ENCODE measurements at places on chromosomes 13 and 19. TPM values are rescaled to one million over a fixed set of nuclear protein-coding genes. Genes with fewer than 3 reads are reported as not detected.

Gene SIGLEC5
- total RNA-seq = 2.1 TPM

Gene ZNF730
- total RNA-seq = not detected

Gene LRRC63
- total RNA-seq = not detected

Gene B3GNT8
- 3.8 TPM for total RNA-seq

Gene KANK3
- 13.8 TPM for total RNA-seq

Gene IGSF23
- not detected for total RNA-seq

Gene NLRP9
- not detected for total RNA-seq

Gene PET100
- total RNA-seq = 25.8 TPM

Gene GSX1
- total RNA-seq = not detected

Gene KBTBD6
- 8.3 TPM for total RNA-seq

Gene HSH2D
- total RNA-seq = 0.22 TPM

Gene SLC25A41
- not detected for total RNA-seq

Gene LPAR2
- 1.7 TPM for total RNA-seq

Gene EHD2
- 128 TPM for total RNA-seq

Gene PRR22
- 0.66 TPM for total RNA-seq

Gene LILRA1
- 0.39 TPM for total RNA-seq

Gene ZNF284
- total RNA-seq = 1.8 TPM

Gene CHERP
- 22.5 TPM for total RNA-seq

Gene TEX101
- total RNA-seq = not detected

Gene EPSTI1
- total RNA-seq = 1.4 TPM
